GM23338 (cell line): ENCODE measurements at places on chromosomes 3 and 15.

GRCh38 chr3:83033133-83033532 lies 1271.7 kb upstream of the GBE1 start:
- DNase-seq = no peak

DNA sequence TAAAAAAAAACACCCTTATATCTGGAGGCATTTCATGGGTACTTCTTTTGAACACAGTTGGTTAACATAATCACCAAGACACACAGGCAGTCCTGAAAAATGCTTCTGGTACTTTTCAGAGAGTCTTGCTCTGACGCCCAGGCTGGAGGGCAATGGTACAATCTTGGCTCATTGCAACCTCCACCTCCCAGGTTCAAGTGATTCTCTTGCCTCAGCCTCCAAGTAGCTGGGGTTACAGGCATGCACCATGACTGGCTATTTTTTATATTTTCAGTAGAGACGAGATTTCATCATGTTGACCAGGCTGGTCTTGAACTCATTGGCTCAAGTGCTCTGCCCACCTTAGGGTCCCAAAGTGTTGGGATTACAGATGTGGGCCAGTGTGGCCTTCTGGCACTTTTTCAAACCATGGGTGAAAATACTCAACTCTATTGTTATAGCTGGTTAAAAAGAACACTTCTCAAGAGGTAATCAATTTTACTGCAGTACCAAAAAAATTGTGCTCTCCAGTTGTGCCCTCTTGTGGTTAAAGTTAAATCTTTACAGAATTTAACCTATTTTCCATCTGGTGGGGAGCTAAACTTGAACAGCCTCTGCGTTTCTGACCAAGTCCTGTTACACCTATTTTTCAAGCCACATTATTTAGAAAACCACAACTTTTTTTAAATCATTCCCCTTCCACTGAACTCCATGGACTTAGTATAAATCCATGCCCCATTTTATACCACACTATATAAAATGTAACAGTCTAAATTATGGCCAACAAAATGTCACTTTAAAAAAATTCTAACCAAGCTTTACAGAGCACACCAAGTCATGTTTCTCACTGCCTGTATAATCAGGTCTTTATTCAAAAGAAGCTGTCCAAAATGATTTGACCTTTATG lies 1.2 kb upstream of the SNAPC5 start:
- peak; percentile 57 for DNase-seq

DNA sequence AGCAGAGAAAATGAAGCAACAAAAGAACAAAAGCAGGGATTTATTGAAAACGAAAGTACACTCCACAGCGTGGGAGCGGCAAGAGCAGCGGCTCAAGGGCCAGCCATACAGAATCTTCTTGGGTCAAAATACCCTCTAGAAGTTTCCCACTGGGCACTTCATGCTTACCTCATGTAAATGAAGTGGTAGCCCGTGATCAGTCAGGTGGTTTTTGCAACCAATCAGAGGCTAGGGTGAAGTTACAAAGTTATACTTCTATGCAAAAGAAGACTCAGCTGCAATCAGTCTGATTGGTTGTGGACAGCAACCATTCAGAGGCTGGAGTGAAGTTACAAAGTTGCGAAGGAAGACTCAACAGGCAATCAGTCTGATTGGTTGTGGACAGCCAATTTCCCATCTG lies 37.8 kb upstream of the TRH start:
- DNase-seq = peak; percentile 28

DNA sequence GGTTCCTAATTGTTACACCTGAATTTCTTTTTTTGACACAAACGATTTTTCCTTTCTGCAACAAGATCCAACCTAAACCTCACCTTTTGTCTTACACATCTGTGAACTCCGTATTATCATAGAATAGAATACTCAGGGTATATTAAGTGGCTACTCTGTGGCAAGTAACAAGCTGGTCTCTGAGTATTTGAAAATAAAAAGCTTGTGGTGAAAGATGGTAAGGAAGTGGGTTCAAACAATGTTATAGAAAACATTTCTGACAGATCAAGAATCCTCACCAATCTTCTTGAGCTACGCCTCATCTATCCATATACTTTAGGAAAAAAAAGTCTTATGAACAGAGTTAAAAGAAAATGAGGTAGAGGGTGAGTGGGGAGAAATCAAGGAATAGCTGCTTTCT lies 3.5 kb upstream of the ANKRD28 start:
- DNase-seq = no peak

GRCh38 chr15:36643551-36643950 lies 64.1 kb downstream of the CDIN1 start:
- DNase-seq = peak; percentile 54

DNA sequence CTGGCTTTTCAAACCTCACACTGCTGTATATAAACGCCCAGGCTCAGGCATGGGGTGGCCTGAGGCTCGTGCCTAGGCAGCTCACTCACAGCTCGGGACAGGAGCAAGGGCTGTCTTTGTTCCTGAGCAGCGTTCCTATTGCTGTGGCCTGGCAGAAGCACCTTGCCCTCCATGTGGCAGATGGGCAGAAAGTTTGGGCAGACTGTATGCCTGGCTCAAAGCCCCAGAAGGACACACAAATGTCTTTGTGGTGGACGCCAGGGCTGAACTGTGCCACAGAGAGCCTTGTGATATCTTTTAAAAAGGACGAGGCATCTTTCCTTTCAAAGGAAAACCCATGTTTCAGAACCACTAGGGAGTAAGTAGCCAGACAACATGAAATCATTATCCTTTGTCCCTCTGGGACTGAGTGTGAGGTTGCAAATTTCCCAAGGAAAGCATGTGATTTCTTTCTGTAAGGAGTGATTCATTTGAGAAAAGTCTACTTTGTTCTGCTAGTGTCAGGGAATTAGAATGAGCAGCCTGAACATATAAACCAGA lies 29.3 kb upstream of the UBE2E1 start:
- no peak for DNase-seq

GRCh38 chr3:420584-420983 lies 224.0 kb downstream of the CHL1 start:
- DNase-seq = no peak

DNA sequence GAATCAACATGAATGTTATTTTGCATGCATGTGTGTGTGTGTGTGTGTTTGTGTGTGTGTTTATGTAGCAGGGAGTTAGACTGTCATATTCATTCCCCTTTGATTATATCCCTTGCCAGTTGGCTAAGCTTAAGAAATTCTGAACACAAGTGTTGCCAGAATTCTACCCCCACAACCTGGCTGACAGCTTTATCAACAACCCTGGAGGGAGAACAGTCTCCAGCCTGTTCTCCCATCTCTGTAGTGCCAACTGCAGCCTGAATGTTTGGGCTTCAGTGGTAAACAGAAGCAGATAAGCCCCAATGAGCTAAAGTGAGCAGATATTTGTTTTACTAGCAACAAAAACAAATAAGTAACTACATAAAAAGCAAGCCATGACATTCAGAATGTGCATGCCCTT lies 162.6 kb upstream of the ABI3BP start:
- DNase-seq = no peak

- no peak for DNase-seq
Observed at GRCh38 chr3:52227117-52227516, 1.7 kb upstream of the TLR9 start.

GRCh38 chr3:141485641-141486495 lies 959 bp upstream of the RASA2 start:
- peak; percentile 28 for DNase-seq

DNA sequence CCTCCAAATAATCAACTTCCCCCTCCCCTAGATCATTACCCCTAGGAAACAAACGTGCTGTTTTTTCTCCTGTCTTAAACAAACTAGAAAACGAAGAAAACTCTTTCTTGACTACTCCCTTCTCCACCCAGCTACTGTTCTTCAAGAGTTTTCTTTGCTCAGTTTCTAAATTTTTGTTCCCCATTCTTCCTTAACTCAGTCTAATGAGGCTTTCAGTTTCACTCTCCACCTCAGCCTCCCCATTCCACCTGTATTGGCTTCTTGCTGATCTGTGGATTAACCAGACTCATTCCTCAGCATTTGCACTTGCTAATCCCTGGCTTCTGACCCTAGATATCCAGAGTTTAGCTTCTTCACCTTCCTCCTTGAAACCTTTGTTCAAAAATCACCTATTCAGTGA lies 26.8 kb downstream of the SERPINI1 start:
- no peak for DNase-seq

DNA sequence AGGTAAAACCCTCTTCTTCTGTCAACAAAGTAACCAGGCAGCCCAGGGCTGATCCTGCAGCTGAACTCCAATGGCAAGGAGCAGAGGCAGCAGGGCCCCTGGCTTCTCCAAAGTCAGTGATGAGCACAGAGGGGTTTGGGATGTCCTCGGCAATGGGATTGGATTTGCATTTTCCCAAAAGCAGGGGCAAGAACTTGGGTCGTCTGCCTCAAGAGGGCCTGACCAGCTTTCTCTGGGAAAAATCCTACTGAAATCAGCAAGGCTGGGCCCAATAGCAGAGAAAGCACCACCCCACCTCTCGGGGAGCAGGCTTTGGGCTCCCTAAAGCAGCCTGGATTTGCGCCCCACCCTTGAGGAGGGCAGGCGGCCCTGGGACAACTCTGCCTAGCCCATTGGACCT lies 210.0 kb upstream of the IGF1R start:
- no peak for DNase-seq

- no peak for DNase-seq
Observed at GRCh38 chr3:142890592-142890991, 1.7 kb upstream of the PCOLCE2 start.

DNA sequence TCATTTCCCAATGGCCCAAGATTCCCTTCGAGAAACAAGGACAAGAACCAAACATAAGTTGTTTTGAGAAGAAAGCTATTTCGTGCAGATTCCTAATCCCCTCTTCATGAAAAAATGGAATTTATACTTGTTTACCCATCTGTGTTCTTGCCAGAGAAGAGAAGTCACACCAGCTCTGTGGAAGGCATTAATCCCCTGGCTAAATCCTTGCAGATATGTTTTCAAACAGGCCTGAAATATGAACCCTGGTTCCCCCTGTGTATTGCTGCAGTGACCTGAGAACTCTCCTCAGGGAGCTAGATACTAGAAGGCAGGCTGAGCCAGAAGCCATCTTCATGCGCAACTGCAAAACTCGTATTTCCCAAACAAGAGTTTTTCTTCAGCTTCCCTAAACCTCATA lies 337.7 kb downstream of the NEK10 start:
- DNase-seq = no peak

DNA sequence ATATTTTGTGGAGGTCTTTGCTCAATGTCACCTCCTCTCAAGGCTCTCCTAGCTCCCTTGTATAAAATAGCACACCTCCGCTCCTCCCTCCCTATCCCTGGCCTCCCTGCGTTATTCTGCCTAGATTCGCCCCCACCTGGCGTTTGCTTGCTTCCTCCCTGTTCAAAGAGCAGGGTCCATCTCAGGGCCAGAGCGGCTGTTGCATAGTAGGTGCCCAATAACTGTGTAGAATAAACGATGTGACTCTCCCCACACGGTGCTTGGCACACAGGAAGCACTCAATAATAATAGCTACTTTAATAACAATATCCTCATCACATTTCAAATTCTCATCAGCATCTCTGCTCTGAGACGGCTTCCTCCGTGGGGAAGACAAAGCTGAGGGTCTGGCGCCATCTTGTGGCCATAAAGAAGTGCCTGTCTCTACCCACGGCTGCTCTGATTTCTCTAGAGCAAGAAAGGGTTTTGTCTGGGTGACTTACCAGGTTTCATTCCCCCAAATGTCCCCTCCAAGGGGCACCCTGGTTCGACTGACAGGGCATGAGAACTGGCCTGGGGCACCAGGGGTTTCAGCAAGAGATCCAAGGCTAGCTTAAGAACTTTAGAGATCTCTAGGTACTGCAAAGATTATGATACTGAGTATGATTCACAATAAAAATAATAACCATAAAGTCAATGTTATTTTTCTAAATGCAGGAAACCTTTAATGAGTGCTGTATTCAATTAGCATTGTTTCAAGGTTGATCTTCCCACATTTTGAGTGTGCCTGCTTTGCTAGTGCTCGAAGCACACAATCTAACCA lies 16.1 kb downstream of the CD276 start:
- DNase-seq = peak; percentile 90

DNA sequence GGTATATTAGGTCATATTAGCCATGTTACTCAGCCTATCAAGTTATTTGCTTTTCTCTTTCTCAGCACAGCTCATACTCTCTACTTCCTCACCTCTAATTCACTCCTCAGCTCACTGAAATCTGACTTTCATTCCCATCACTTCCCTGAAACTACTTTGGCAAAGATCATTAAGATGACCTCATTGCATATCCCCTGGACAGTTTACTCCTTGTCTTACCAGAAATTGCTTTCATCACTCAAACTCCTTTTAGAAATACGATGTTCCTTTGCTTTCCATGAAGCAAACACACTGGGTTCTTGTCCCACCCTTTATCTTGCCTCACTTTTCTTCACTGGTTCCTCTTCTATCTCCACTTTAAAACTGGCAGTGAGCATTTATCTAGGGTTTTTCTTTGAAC lies 354.4 kb downstream of the TUSC7 start:
- DNase-seq = no peak

DNA sequence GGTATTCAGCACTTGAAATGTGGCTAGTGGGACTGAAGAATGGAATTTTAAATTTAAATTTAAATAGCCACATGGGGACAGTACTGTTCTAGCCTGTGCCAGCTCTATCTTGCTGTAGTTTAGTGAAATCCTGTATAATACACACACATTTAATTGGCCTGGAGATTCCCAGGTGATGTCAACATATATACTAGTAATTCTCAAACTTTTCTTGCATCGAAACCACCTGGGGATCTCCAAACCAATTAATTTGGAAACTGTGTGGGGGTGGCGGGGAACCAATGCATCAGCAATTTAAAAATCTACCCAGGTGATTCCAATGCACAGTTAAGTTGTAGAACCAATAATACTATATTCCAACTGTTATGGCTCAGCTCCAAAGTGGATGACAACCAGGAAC lies 228.9 kb upstream of the MRPL3 start:
- no peak for DNase-seq

GRCh38 chr3:39358333-39358732 lies 24.8 kb upstream of the SLC25A38 start:
- no peak for DNase-seq
